ENCODE measurements at places on chromosomes 16 and 17.

GRCh38 chr16:60123392-60124023 lies 1389.4 kb upstream of the GOT2 start:
- DNase-seq, result no peak

DNA sequence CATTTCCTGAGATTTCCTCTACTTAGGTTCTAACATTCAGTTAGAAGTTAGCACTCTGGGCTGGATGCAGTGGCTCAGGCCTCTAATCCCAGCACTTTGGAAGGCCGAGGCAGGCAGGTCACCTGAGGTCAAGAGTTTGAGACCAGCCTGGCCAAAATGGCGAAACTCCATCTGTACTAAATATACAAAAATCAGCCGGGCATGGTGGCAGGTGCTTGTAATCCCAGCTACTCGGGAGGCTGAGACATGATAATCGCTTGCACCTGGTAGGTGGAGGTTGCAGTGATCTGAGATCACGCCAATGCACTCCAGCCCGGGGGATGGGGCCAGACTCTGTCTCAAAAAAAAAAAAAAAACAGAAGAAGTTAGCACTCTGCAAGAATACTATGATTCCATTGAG lies 1430.9 kb downstream of the CDH11 start:
- peak; percentile 43 for DNase-seq

- peak; percentile 28 for DNase-seq
Measured at GRCh38 chr17:69501591-69502468, 87.3 kb downstream of the MAP2K6 start.

GRCh38 chr16:3598236-3598635 lies 13.2 kb downstream of the SLX4 start:
- no peak for DNase-seq

GRCh38 chr17:31878703-31879073 lies 19.6 kb upstream of the COPRS start:
- DNase-seq, result no peak

- no peak for DNase-seq
Measured at GRCh38 chr17:13749166-13749890, 147.6 kb upstream of the HS3ST3A1 start.
